ENCODE measurements at places on chromosomes 11 and 22.

DNA sequence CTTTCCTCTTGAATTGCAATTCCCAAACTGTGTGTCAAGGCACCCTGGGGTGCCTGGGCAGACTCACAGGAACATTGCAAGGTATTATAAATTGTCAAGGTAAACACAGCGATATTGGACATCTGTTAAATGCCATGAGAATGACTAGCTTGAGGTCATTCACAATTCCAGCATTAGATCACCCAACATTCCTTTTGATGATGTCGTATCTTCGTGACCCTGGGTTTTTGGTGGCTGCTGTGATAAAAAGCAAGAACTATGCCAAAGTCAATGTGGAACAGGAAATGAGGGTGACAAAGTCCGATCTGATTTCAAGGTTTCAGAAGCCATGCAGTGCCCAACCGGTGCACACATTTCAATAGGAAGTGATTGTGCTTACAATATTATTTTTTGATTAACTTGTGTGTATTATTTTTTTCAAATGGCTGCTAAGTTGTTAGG is 458.4 kb downstream of the MIAT start:
- DNase-seq: no peak

DNA sequence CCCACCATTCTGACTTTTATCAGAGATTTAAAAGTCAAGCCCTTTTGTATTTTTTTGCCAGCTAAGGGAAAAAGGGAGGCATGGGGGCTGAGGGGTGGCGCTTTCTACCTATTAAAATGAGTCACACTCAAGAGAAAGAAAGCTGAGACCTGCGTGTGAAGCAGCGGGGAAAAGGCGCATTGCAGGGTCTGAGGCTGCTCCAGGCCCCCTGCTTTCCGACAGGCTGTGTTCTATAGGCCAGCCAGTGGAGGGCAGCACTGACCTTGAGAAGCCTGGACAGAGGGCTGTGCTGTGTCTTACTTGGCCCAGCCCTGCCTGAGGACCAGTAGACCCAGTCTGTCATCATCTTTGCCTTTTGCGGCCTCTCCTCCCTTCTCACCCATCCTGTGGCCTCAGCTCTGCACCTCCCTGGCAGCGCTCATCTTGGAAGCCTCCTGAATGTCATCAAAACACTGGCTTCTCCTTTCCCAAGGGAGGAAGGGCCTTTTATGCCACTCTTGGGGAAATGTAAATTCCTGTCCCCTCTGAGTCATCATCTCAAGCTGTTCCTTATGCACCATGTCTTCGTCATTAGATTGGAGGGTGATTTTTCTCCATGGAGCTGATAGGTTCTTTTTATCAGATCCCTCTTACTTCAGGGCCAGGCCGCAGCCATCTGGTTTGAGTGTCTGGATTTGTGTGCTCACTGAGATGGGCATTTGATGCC is 12.6 kb upstream of the MAPK8IP1 start:
- DNase-seq: no peak

- DNase-seq: peak; percentile 23
These were observed 131.2 kb downstream of the BUD13 start for GRCh38 chr11:116641561-116642045.

DNA sequence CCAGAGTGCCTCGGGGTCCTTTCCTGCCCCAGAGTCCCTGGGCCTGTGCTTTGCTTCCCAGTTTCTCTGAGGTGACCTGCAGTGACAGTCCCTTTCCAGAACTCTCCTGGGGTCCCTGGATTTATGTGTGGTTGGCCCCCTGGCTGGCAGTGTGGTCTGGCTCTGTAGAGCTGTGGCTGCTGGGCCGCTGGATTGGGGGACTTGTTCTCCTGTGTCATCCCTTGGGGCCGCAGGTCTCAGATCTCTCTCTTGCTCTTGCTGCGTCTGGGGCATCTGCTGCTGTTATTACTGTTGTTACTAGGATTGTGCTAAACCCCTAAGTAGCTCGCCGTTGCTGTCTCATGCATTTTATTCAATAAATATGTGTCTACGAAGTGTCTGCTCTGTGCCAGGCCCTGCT is 31.9 kb downstream of the FAM83F start:
- no peak for DNase-seq

- no peak for DNase-seq
These were observed 2.2 kb upstream of the SYT13 start for GRCh38 chr11:45288339-45288738.

- no peak for DNase-seq
These were observed 19.3 kb downstream of the IL10RA start for GRCh38 chr11:118005224-118006152.

DNA sequence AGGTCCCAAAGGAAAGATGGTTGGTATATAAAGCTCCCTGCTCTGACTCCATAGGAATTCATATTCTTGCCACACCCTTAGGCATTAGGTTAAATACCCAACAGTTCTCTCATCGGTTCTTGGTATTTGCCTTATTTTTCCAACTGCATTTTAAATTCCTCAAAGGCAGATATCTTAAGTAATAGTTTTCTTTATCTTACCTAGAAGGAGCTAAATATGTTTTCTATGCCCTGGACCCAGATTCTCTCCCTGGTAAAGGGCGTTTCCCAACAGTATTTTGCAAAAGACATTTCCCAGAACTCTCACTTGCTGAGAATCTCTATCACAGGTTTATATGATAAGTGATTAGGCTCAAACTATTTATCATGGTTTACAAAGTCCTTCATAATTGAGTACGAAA is 158.6 kb upstream of the BDNF start:
- no peak for DNase-seq

DNA sequence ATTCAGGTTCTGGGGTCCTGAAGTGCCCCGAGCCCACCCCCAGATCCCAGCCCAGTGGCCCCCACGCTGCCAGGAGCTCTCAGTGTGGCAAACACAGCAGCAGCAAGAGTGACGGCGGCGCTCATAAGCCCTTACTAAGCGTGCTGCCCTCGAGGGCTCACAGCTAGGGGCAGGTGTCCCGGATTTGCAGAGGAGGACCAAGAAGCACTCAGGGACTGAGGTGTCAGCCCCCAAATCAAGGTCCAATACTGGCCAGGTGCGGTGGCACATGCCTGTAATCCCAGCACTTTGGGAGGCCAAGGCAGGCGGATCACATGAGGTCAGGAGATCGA is 25.4 kb downstream of the CELSR1 start:
- no peak for DNase-seq

GRCh38 chr11:59918987-59919589 is 19.1 kb upstream of the OOSP1 start:
- DNase-seq: peak; percentile 30

DNA sequence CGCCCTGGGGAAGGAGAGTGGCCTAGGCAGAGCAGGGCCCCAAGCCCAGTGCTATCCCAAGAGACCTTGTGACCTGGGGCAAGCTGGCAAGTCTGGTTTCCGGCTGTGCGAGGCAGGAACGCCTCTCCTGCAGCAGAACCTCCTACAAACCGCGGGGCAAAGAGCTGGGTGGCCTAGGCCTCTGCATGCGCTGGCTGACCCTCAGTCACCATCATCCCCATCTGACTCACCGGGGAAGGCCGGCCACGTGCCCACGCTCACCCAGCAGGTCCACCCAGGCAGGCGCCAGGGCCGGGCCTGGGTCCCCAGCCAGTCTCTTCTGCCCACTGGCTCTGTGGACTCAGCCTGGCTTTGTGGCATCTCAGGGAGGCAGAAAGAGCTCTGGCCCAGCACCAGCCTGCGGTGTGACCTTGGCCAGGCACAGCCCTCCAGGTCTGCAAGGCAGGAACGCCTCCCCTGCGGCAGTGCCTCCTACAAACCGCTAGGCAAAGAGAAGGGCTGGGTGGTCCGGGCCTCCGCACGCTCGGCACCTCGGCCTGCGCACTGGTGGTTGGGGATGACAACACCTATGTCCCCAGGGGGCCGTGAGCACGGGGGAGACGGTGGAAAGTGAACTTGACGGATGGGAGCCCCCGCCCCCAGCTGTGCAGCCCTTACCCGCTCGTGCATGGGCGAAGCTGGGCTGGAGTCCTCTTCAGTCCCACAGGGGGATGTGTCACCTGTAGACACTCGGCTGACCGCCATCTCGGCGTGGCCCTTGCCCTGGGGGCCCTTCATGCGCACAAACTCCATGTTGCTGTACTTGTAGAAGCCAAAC is 38.2 kb downstream of the KIAA0930 start:
- no peak for DNase-seq

- no peak for DNase-seq
These were observed 925.1 kb upstream of the TENM4 start for GRCh38 chr11:80365980-80366379.

DNA sequence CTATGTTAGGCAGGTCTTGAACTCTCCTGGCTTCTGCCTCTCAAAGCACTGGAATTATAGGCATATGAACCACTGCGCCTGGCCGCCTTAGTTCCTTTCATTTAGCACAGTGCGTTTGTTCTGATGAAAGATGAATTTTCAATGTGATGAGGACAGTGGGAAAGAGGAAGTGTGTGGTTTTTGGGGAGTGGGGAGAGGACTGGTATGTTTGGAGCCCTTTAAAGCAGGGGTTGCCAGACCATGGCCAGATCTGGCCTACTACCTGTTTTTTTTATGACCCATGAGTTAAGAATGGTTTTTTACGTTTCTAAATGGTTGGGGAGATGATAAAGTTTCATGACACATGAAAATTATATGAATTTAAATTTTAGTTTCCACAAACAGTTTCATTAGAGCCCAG is 12.5 kb downstream of the ATXN10 start:
- DNase-seq: no peak

- DNase-seq: peak; percentile 91
These were observed 2.8 kb downstream of the MYH9 start for GRCh38 chr22:36384766-36385481.

- DNase-seq: no peak
These were observed 137.8 kb upstream of the UBASH3B start for GRCh38 chr11:122517403-122518379.

DNA sequence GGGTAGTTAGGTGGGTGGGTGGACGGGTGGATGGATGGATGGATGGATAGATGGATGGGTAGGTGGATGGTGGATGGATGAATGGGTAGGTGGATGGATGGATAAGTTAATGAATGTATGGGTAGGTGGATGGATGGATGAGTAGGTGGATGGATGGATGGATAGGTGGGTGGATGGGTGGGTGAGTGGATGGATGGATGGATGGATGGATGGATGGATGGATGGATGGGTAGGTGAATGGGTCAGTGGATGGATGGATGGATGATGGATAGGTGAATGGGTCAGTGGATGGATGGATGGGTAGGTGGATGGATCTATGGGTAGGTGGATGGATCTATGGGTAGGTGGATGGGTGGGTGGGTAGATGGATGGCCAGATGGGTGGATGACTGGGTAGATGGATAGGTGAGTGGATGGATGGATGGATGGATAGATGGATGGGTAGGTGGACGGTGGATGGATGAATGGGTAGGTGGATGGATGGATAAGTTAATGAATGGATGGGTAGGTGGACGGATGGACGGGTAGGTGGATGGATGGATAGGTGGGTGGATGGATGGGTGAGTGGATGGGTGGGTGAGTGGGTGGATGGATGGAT is 41.5 kb upstream of the RTL6 start:
- DNase-seq: no peak

DNA sequence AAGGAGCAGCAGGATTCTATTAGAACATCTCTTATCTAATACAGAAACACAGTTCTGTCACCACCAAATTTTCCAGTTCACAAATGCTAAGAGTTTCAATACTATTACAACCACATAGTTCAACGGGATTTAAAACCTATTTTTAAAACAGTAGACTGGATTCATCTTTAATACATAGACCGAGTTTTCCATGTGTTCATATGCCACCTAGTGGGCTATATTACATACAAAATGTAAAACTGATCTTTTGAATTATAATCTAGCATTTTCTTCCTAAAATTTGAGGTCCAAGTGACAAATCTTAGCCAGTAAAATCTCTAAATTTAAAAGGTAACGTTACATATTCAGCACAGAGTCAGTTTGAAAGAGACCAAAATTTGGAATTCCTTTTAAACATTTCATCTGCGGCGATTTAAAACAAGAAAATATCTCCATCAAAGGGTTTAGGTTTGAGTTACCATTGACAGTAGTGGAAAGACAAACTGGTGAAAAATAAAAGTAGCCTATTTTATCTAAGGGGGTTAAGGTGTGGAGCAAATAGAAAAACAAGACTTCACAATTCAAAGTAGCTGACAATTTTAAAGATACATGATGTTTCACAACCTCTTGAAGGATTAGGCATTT is 269.3 kb upstream of the MPPED2 start:
- DNase-seq: no peak

- DNase-seq: no peak
These were observed 27.7 kb downstream of the CDKN1C start for GRCh38 chr11:2857918-2858317.

DNA sequence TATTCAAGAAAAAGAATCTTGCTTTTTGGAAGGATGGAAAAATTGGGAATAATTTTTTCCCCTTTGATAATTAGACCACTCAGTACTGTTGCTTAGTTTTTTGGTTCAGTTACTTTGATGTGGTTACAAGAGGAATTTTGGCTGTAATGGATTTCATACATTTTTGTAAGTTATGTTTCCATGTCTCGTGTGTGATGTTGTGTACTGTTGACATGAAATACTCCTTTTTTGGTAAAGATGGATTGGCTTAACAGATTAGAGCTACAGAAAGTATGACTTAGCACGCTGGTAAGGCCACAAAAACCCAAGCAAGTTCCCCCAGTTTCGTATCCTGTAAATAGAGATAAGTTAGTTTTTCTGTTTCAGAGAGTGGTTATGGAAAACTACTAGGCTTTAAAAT is 11.9 kb downstream of the TBCEL start:
- no peak for DNase-seq

DNA sequence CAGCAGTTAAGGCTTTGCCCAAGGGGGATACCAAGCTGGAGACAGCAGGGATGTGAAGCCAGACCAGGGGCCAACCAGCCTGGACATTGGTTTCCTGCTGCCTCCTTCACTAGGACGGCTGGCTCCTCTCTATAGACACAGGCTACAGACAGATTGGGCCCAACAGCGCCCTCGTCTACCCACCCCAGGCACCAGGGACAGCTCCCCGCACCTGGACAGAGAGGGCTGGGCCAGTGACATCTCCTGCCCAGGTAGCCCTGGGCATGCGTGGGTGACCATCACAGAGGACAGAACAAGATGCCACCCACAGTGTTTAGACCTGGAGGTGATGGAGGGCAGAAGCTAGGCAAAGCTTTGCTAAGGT is 1.2 kb downstream of the DKK3 start:
- DNase-seq: no peak

DNA sequence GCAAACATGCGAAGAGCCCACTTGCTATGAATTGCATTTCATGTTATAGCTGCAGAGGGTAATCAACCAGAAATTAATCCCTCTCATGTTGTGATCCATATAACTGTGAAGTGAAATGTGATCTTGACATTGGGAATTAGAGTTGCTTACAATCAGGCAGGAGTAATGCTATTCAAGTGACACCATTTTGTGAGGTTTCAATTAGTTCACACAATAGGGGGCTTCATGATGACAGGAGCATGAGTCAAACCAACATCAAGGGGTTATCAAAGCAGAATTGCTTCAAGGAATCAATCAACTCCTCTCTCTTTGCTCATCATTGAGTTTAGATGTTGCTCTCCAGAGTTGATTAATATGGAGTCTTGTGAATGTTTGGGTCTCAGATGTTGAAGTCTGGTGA is 1585.2 kb upstream of the TENM4 start:
- DNase-seq: no peak

All from thymus (tissue), 14 donors.